Posterior vena cava (tissue), 2 donors: ENCODE measurements at places on chromosomes 2 and 18. TPM values are rescaled to one million over a fixed set of nuclear protein-coding genes. Genes with fewer than 3 reads are reported as not detected.
A peak's percentile ranks its signal among the peaks of the same experiment; 100 is the strongest.

DNA sequence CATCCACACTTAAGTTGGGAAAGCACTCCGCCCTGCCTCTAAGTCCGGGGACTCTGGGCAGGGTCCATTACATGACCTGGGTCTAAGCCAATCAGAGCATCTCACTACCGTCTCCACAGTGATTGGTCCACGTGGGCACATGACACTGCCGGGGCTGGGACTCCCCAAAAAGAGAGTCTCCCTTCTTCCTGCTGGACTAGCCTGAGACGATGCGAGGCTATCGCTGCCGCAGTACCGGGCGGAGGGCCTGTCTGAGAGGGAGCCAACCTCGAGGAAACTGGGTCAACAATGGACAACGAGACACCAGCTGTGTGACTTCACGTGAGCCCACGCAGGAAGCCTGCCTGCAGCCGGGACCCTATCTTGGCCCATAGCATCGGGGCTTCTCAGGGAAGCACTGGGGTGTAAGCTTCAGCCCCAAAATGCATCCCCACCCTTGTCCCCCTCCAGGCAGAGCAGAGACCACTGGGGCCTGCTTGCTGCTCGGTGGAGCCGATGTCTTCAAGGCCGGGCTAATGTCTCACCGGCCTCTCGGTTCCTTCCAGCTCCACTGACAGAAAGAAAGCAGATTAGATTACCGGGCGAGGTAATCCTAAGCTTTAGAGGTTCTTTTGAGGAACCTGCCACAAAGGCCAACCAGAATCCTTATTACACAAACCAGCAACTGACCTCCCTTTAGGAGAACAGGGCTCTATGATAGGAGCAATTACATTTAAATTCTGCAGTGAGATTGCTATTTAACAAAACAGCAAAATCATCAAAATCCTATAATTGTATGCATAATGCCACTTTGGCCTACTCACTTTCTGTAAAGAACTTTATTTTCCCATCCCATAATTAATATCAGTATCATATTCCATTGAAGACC is 21.3 kb upstream of the COPS8 start:
- no peak for DNase-seq

DNA sequence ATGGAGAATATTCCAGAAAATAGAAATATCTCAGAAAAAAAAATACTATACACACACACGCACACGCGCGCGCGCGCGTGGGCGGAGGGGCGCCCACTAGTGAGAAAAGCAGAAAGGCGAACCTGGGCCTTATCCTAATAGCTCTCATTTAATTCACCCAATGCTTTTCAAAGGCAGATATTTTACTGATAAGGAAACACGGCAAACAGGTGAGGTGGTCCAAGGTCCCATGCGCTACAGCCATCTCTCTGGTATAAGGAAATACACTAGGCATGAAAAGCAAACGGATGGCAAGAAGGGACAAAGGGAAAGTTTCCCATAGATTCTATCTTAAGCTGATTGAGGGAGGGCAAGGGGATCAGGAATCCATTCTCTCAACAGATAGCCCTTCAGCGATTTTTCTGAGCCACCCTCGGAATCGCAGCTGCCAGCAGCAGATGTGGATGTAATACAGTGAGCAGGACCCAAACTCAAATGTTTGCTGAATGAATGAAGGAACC is 136.7 kb downstream of the TMEM247 start:
- no peak for DNase-seq

CFAP65 gene
- total RNA-seq = not detected

RGPD8 gene
- total RNA-seq = 14.9 TPM

DNA sequence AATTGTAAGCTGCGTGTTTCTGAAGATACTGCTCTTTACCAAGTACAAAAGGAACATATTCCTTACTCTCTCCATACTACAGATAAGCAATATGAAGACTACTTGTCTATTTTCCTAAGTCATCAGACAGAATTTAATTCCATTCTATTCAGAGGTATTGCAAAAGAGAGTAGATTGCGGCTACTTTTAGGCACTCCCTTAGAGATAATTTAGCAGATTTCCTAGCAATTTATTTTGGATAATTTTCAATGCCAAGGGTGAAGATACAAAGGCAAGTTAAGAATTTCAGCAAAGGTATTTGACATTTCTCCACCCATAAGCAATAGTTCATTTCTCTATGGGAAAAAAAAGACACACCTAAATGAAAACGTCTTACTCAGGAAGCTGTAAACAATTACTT is 161.1 kb downstream of the PDE1A start:
- no peak for DNase-seq

GRCh38 chr2:202941771-202942170 is 29.7 kb downstream of the CARF start:
- no peak for DNase-seq

DNA sequence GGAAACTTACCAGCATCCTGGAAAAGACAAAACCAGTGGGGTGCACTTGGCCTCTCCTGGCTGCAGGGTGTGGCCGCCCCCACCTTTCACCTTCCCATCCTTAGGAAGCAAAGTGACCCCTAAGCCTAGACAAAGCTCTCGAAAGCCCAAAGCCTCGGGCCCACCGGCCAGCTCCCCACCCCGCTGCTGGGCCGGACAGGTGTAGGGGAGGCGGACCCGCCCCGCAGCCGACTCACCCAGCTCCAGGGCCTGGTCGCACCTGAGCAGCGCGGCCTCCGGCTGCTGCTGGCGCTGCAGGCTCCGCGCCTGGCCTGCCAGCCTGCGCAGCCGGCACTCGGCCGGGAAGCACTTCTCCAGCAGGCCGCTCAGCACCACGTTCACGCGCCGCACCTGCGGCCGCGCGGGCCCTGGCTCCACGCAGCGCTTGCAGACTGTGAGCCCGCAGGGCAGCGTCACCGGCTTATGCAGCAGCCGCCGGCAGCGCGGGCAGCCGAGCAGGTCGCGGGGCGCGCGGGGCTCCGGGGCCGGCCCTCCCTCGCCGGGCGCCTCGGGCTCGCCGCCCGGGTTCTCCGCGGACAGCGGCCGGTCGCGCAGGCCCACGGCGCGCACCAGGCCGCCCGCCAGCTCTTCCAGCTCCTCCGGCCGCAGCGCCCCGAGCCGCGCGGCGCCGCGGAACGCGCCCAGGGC is 979 bp downstream of the LONRF2 start:
- no peak for DNase-seq

DNA sequence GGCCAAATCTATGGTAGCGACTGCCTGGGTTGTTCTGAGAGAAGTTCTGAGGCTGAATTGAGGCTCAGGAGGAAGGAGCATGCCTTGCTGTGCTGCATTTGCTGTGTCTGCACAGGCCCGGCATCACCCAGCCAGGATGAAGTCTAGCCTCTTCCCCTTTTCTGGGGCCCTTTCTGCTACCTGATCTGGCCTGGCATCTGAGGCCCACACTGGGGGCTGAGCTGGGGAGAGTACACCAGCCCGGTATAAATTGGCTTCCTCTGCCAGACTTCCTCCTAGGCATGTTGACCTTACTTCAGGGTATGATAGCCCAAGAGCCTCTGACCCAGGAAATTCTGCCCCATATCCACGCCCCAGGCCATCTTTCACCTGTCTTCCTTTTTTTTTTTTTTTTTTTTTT is 30.0 kb downstream of the MRPL35 start:
- no peak for DNase-seq

DNA sequence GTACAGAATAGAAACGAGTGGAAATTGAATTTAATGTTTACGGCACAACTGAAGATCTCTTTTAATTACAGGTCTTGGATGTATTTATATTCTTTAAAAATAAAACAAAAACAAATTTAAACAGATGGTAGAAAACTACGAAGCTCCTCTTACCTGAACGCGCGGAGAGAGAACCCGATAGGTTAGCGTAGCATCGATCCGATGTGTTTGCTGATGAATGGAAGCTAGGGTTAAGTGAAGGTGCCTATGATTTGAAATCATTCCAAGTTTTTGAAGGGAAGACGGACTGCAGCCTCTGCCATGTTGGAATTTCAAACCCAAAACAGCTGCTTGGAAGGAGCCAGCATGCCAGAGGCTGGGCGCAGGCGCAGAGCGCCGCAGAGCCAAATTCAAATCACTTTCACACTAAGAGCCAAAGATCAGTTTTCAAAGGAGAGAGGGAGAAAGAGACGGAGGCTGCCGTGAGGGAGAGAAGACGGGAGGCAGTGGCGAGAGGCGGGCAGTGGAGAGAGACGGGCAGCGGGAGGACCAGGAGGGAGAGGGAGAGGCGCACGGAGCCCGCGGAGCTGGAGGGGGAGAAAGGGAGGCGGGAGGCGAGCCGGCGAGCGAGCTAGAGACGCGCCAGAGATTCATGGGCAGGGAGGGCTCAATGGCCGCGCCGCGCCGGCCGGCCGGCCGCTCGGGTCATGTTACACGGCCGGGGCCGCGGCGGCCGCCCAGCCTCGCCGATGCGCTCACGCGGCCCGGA is at the start of gene FIGN:
TSS of gene FIGN (minus strand) at position 324 of the 748 bp plus-strand sequence. CDS start 1,081 bp downstream, outside the sequence.
- DNase-seq = peak; percentile 93

DNA sequence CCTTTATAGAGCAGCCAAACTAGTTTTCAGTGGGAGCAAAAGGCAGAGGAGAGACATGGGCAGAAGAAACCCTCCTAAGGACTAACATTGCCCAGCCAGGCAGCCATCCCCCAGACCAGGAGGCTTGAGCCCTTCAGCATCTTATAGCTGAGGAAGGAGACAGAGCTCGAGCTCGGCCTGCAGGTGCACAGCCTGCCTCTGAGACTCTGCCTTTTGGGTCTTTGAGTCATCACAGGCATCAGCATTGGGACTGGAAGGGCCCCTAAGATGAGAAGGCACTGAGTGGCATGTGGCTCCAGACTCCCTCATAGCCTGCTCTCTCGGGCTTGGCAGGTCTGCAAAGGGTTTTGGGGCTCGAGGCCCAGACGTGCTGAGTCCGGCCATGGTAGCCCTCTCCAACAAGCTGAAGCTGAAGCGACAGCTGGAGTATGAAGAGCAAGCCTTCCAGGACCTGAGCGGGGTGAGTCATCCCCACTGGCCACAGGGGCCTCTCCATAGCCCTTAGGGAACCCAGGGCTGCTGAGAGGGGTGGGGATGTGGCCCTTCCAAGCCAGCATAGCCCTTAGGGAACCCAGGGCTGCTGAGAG is 84.1 kb downstream of the EPAS1 start:
- DNase-seq = no peak

IGFBP2 gene
- 54.8 TPM for total RNA-seq

DNA sequence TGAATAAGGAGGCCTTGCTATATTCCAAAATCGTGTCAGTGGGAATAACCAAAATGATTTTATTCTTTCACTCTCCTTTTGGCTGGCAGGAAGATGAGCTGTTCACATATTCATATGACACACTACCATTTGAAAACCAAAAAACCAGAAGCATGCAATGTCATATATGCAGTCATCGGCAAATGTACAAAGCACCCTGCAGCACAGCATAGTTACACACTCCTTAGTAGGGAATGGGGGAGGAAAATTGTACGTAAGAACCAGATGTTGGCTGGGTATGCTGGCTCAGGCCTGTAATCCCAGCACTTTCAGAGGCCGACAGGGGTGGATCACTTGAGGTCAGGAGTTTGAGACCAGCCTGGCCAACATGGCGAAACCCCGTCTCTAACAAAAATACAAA is 176.6 kb downstream of the GFPT1 start:
- no peak for DNase-seq
